NCI-H187 (cell line): ENCODE measurements at places on chromosomes 1 and 21.

DNA sequence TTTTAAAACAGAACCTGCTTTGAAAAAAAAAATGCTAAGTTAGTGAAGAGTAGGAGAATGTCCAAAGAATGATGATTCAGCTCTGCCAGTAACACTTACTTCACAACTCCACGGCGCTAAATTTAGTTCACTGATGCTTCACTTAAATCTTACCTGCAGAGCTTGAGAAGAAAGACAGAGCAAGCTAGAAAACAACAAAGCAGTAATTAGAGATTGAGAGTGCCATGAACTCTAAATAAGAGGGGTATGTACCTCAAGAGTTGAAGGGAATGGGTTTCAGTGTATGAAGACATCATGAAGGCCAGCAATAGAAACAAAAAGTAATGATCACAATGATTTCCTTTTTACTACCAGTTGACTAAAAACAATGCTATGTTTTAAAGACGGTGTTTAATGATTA is 32.8 kb downstream of the EPRS1 start:
- DNase-seq, result no peak

DNA sequence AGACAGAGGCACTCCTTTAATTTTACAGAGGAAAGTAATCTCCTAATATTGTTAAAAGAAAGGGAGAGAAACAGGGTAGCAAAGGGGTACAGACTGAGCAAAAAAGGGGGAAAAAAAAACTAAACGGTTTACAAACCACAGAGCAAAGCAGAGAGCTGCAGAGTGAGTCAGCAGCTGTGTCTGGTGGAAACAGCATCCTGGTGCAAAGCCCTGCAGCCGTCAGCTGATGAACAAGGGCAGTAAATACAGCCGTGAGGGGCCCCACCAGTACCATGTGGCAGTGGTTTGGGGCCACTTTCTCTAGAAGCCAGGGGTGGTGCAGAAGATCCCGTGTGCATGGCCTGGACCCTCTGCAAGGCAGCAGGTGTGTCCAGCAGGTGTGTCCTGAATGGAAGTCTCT is 111.3 kb downstream of the ERG start:
- DNase-seq, result no peak

DNA sequence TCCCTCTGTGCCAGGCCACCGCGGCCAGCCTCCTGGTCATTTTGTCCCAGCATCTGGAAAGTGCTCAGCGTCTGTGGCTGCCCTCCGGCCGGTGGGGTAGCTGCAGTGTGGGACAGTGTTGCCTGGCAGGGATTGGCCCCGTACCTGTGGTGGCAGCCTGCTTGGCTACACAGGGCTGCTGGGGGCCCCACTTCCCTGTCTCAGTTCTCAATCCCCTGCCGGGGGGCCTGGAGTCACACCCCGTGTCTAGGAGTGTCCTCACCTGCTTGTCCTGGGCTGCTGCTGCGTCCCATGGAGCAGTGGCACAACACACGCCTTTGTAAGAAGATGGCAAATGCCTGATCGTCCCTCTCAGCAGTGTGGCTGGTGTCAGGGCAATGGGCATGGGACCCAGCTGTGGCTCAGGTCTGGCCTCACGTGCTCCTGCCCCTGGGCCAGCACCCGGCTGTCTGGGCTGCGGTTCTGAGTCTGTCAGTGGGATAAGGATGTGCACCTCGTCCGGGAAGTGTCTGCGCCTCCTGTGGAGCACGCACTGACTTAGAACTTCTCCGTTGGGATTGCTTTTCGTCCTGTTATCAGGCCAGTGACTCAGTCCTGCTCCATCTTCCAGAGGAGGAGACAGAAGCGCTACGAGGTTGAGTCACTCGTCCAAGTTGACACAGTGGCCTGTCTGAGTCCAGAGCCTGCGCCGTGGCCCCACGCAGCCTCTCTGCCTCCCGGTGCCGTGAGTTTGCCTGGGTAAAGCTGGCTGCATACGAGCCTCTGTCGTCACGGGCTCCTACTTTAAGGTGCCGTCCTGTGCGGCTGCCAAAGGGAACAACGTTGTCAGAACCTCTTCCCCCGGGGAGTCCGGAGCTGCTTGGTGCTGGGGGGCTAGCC is 41.0 kb downstream of the CRYAA start:
- no peak for DNase-seq

DNA sequence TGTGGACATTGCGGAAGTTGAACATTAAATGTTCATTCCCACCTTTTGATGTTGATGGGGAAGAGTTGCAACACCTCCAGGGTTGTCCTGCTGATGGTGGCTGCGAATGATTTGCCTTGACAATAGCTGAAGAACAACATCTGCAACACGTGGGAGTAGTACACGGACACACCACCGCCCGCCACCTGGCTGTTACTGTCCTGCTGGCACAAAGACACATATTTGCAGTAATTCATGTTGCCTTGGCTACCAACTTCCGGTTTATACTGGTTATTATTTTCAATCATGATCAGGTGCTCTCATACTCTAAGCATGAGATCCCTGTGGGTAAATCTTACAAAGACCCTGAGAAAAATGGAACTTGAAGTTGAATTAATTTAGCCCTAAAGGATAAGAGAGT is 55.2 kb downstream of the UBR4 start:
- DNase-seq, result no peak

GRCh38 chr1:61992257-61992656 is 202.4 kb upstream of the L1TD1 start:
- no peak for DNase-seq

DNA sequence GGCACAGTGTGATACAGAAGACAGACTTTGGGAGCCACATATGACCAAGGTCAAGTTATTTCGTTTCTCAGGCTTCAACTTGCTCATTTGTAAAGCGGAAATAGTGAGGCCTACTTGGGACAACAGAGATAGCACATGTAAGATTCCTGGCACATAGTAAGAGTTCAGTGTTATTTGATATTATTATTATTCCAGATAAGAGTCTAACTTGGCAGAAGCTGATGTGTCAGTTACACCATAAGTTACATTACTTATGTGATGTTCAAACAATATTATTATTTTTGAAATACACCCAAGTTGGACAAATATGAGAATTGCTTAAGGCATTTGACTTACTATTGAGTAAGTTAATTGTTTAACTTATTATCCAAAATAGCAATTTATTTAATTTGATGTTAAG is 10.2 kb upstream of the CYP4X1 start:
- no peak for DNase-seq
